B cell (primary cell): ENCODE measurements at places on chromosomes 4 and X. TPM values are rescaled to one million over a fixed set of nuclear protein-coding genes. Genes with fewer than 3 reads are reported as not detected.

Gene FGG
- polyA plus RNA-seq, result not detected in 2 replicates

Gene HELT
- not detected in 2 replicates for polyA plus RNA-seq

Gene CFAP99
- not detected in 2 replicates for polyA plus RNA-seq

Gene ASB11
- not detected in 2 replicates for polyA plus RNA-seq

Gene PABPC4L
- polyA plus RNA-seq, result not detected in 2 replicates

Gene S100P
- 0.07 TPM in 1 of 2 replicates, not detected in the other for polyA plus RNA-seq

Gene SH3D19
- 0.01 TPM in 1 of 2 replicates, not detected in the other for polyA plus RNA-seq

Gene ASB12
- polyA plus RNA-seq, result 0.33 and 0.45 TPM in 2 replicates

Gene MSX1
- polyA plus RNA-seq, result 0.09 and 0.17 TPM in 2 replicates

Gene SLC4A4
- polyA plus RNA-seq, result not detected in 2 replicates

Gene SORBS2
- 0.56 and 0.89 TPM in 2 replicates for polyA plus RNA-seq

Gene PNMA6A
- polyA plus RNA-seq, result 0.12 and 0.14 TPM in 2 replicates

Gene TCEAL2
- polyA plus RNA-seq, result not detected in 2 replicates

Gene TLR8
- 0.19 and 0.23 TPM in 2 replicates for polyA plus RNA-seq

Gene PABPC1L2B
- polyA plus RNA-seq, result not detected in 2 replicates

Gene FRMD7
- not detected in 2 replicates for polyA plus RNA-seq

Gene GPR82
- polyA plus RNA-seq, result not detected in 2 replicates
